ENCODE measurements at places on chromosomes 3 and 15.

- no peak for DNase-seq
Observed at GRCh38 chr3:58357402-58357801, 24.7 kb downstream of the PXK start.

DNA sequence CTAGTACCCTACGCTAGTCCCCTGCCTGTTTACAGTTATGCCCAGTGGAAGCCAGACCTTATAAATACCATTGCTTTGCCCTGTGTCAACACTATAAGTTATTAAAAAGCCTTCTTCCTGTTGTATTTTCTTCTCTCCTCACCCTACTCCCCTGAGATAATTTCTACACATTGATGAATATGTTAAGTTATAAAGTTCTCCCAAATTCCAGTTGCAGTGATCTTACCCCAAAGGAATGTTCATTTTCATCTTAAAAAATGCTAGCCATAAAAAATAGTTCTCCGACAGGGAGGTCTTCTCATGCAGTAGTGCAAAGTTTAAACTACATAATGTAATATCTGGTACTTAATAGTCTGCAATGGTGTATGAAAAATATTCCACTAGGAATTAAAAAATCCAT, 58.6 kb downstream of the MAP2K5 start:
- no peak for DNase-seq

GRCh38 chr3:104437891-104438290, 928.8 kb upstream of the ALCAM start:
- peak; percentile 94 for DNase-seq

- peak; percentile 93 for DNase-seq
Observed at GRCh38 chr3:196666001-196666867, 26.7 kb downstream of the NRROS start.

DNA sequence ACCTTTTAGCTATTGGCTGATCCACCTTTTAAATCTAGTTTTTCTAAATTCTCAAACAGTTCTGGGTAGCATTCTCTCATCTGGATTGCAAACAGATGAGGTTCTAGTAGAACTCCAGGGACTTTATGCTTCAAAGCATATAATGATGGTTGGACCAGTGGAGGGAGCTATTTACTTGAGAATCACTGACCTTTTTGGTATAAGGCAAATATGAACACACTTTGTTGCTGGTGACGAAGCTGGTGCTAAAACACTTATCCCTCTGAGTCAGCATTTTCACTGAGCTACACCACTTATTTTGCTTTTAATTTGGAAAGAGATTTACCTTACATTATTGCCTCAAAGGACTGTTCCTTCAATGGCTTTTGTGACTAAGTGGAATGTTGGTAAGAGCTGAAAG, 58.6 kb upstream of the SLITRK3 start:
- DNase-seq, result peak; percentile 17

DNA sequence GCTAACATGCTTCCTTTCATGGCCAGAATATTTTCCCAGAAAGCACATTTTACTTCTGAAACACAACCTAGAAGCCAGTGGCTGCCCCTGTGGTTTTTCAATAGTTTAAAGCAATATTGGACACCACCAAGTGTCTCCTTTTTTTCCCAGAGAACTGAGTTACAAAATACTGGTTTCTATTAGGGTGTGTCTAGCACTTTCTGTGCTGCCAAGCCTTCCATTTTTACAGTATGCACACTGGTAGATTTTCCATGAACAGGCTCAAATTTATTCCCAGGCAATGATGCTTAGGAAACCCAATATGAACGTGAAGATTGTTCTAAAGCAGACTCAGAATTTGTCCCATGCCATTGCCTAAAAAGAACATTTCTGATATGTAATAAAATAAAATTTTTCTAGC, 7.2 kb downstream of the TNFAIP8L3 start:
- DNase-seq, result no peak

DNA sequence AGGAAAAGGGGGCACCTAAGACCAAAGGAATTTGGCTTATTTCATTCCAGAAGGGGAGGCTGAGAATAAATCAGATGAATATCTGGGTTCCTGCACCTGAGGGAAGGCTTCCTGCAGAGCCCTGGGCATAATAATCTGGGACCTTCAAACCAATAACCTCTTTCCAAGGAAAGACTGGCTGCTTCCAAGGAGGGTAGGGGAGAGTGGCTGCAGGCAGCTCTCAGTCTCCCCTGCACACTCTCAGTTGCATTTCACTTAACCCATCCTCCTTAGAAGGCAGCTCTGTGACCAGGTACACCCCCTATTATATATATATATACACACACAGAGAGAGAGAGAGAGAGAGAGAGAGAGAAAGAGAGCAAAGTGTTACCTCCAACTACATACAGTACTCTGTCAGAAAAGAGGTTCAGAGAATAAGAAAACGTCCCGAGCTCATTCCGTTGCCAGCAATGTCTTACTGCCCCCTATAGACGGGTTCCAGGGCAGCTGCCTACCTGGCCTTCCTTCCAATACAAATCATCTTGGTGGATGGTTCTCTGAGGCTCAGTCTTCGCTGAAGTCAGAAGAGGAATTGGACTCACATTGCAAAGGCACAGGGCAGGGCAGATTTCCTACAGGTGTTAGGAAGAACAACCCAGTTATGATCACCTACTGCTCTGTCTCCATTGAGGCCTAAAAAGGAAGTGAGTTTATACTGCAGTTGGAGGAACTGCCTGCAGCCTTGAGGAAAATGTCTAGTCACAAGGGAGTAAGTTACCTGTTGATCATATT, 26.1 kb downstream of the CAPN3 start:
- DNase-seq, result peak; percentile 48

GRCh38 chr3:40985195-40985594, 214.1 kb upstream of the CTNNB1 start:
- DNase-seq, result peak; percentile 8

DNA sequence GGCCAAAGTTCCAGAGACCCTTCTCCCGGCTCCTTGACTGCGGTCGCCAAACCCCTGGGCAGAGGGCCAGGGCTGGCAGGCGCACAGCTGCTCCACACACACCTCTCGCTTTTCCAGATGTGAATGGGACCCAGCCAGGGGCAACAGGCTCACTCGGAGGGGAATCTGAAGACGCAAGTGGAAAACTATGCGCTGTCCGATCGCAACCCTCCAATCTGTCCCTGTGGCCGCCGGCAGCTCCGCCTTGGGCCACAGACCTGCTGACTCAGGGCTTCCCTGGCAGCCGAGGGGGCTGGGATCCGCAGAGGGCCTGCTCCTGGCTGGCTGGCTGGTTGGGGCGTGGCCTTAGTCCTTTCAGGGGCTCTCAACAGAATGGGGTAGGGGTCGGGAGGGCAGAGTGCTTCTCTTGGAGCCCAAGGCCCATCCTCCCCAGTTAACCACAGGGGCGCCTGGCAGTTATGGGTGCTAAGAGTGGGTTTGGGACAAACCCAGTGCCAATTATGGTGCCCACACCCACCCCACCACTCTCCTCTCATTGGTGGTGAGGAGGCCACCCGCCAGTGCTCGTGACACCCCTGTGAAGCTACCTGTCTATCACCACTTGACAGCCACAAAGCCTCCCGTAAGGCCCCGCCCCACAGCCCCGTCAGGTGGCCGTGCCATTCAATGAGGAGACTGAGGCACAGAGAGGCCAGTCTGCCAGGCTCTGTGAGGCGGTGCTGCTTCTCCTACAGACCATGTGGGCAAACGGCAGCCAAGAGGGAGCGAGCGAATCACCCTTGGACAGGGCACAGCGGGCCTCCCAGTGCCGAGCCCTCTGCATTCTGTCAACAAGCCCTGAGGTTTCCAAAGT, 53.8 kb downstream of the IQSEC1 start:
- DNase-seq, result peak; percentile 83

DNA sequence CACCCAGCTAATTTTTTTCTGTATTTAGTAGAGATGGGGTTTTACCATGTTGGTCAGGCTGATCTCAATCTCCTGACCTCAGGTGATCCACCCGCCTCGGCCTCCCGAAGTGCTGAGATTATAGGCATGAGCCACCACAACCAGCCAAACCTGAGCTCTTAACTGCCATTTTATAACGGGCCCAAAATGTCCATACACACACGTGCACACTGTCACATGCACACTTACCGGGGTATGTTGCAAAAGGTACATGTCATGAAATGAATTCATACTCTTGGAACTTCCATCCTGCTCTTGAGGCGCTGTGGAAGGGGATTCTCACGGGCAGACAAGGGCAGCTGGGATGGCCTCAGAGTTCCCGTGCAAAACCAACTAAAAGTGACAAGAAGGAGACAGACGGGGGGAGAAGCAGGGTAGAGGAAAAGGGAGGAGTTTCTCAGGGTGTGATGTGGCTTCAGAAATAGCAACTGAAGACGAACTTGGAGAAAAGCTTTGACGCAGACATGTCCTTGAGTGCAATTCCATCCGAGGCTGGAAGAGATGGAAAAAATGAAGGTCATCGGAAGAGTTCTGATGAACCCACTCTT, 110.9 kb downstream of the BDH1 start:
- DNase-seq, result no peak

GRCh38 chr3:188082031-188082430, 71.9 kb upstream of the LPP start:
- DNase-seq, result no peak

- peak; percentile 60 for DNase-seq
Observed at GRCh38 chr15:92653836-92654539, 1.6 kb downstream of the FAM174B start.

DNA sequence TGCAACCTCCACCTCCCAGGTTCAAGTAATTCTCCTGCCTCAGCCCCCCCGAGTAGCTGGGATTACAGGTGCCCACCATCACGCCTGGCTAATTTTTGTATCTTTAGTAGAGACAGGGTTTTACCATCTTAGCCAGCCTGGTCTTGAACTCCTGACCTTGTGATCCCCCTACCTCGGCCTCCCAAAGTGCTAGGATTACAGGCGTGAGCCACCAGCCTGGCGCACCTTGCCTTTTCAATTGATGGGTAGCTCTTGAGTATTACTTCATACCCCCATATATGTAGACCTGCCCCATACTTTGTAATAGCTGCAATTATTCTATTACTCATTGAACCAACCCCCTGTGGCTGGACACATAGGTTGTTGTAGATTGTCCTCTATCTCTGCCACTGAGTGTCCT, 101.3 kb downstream of the LRRK1 start:
- DNase-seq, result peak; percentile 28

DNA sequence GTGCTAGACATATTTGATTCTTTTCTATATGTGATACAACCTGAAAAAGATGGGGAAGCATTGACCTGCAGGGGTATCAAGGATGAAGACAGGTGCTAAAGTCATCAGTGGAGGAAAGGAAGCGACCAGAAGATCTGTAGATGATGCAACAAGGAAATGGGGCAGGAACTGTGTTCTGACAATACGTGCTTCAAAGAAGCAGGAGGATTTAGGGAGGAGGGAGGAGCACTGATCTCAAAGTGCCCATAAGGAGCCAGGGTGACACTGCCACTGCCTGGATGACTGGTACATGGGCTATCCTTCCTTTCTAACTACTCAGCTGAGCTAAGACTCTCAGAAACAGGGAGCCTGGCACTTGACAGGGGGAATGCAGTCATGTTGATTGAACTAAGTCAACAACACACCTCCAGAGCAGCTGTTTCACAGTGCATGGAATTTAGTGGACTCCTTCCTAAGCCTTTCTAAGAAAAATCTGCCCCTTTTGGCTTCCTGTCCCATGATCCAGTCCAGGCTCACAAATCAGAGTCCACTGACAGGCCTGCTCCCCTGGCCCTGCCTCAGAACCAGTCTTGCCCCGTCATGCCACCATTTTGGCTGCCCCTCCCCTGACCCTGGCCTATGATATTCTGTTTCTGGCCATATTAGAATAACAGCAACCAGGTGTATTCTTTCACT, 12.0 kb downstream of the LYSMD4 start:
- no peak for DNase-seq

DNA sequence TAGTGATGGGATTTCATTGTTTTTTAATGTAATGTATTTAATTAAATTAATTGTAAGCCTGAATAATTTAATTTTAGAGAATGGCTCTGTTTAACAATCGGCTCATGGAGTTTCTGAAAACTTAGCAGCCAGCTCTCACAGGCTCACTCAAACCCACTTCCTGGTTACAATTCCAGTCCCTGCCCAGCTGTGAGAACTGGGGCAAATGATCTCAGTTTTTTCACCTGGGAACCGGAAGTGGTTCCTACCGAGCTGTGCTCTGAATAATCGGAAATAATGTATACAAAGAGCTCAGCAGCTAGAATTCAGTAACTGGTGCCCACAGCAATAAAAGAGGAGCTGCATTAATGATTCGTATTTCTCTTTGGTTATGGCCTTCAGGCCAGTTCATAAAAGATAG, 244.3 kb upstream of the MCTP2 start:
- DNase-seq, result no peak

- peak; percentile 47 for DNase-seq
Observed at GRCh38 chr15:64749999-64750657, 25.3 kb downstream of the RBPMS2 start.

- no peak for DNase-seq
Observed at GRCh38 chr15:54520616-54521015, 542.4 kb downstream of the UNC13C start.

All from M059J (cell line).